ENCODE measurements at places on chromosomes 7 and 10. TPM values are rescaled to one million over a fixed set of nuclear protein-coding genes. Genes with fewer than 3 reads are reported as not detected.

- DNase-seq: no peak
These were observed 43.8 kb downstream of the MICALL2 start for GRCh38 chr7:1415389-1415990.

The SBDS gene
- 100 TPM for polyA plus RNA-seq

The HOXA6 gene
- polyA plus RNA-seq: 36.8 TPM

The ECD gene
- 40.3 TPM for polyA plus RNA-seq

DNA sequence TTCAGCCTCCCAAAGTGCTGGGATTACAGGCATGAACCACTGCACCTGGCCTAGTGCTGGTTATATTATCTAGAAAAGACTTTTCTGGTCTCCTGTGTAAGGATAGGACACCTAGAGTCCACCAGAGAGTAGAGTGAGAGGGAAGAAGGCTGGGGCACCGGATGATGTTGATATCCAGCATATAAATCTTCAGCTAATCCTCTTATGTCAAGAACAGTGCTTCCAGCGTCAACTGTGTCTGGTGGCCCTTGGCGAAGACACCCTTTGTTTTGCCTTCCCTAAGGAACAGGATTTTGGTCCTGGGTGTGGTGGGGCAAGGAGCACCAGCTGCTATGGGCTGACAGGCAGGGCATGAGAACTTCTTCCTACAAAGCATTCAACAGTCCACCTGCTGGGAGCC lies 16.3 kb upstream of the INMT start:
- DNase-seq: no peak

The SPDYE1 gene
- polyA plus RNA-seq: 0.40 TPM

GRCh38 chr10:100109670-100110069 lies 28.0 kb upstream of the CPN1 start:
- DNase-seq: no peak

- DNase-seq: peak; percentile 45
These were observed 156.4 kb upstream of the MTPN start for GRCh38 chr7:136133551-136133950.

DNA sequence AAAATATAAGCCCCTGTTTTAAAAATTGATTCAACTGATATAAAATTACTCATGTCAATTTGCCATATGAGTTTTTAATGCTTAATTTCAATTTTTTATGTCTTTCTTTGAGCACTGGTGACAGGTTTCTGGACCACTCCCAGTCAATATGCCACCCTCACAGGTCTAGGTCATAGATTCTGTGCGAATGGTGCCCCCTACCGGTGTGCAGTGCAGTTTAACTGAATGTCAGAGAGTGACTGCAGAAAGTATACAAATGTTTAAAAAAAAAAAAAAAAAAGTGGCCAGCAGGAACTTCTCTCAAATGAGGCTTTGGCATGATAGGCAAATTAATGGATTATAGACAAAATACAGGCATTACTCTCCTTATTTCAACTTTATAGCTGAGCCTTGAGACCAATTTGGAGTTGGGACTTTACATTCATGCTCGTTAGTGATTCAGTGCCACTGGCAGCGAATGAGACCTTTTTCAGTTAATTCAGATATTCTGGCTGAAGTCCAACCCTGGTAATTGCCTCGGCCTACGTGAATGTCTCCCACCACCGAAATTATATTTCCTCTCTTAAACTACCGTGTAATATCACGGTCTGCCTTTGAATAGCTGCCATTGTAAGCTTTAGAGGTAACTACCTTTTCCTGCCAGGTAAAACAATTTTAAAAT lies 427.6 kb downstream of the PHTF2 start:
- DNase-seq: no peak

DNA sequence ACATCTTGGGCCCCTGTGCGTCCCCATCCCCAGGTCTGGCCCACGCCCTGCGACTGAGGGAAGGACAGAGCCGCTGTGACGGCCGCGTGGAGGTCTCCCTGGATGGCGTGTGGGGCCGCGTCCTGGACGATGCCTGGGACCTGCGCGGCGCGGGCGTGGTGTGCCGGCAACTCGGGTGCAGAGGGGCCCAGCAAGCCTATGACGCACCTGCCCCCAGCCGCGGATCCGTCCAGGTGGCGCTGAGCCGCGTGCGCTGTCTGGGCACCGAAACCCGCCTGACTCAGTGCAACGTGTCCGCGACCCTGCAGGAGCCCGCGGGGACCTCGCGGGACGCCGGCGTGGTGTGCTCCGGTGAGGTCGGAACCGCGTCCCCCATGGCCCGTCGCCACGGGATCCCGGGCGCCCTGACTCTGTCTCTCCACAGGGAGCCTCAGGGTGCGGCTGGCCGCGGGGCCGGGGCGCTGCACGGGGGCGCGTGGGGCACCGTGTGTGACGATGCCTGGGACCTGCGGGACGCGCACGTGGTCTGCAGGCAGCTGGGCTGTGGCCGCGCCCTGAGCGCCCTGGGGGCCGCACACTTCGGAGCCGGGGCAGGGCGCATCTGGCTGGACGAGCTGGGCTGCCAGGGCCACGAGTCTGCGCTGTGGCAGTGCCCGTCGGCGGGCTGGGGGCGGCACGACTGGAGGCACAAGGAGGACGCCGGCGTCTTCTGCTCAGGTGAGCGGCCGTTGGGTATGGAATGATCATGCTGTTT lies 5.9 kb downstream of the SCART1 start:
- no peak for DNase-seq

DNA sequence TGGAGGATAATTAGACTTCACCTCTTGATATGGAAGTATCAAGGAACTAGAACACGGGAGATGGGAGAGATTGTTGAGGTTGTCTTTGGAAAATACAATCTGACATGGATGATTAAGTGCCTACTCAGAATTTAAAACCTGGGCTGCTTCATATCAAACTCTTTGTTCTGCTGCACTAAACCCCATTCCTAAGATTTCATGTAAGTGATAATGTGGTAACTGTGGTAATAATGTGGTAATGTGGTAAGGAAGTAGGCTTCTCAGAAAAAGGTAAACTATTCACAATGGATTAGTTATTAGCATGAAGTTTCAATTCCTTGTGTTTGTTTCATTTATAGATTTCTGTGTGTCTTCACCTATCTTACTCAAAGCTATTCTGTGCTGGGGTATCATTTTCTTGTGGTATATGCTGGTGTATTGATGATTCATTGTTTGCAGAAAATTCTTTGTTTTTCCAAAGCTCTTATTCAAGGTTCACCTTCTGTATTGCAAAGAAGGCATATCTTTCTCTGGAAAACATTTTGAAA lies 129.9 kb upstream of the TAC1 start:
- DNase-seq: no peak

GRCh38 chr10:117486606-117487005 lies 55.9 kb upstream of the EMX2 start:
- no peak for DNase-seq

DNA sequence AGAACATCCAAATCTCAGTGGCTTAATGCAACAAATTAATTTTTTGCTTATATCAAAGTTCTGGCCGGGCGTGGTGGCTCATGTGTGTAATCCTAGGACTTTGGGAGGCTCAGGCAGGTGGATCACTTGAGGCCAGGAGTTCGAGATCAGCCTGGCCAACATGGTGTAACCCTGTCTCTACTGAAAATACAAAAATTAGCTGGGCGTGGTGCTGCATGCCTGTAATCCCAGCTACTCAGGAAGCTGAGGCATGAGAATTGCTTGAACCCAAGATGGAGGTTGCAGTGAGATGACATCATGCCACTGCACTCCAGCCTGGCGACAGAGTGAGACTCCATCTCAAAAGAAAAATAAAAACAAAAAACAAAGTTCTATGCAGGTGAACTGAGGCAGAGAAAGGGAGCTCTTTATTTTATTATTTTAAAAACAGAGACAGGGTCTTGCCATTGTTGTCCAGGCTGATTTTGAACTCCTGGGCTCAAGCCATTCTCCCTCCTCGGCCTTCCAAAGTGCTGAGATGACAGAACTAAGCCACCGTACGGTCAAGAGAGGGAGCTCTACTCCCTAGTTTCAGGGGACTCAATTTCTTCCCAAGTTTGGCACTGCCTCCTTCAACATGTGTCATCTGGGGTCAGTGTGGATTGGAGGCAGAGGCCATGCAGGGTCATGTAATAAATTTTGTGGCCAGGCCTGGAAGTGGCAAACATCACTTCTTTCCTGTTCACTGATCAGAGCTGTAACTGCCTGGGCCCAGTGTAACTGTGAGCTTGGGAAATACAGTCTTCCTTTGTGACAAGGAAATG lies 2.4 kb downstream of the ADCK2 start:
- DNase-seq: no peak

The RELN gene
- polyA plus RNA-seq: 12.0 TPM

The HOXA10 gene
- 140 TPM for polyA plus RNA-seq

GRCh38 chr7:29122081-29122480 lies 24.3 kb downstream of the CPVL start:
- DNase-seq: no peak

- no peak for DNase-seq
These were observed 322.6 kb downstream of the KIF20B start for GRCh38 chr10:90023950-90024349.
